ENCODE measurements at places on chromosomes 3 and 15.

DNA sequence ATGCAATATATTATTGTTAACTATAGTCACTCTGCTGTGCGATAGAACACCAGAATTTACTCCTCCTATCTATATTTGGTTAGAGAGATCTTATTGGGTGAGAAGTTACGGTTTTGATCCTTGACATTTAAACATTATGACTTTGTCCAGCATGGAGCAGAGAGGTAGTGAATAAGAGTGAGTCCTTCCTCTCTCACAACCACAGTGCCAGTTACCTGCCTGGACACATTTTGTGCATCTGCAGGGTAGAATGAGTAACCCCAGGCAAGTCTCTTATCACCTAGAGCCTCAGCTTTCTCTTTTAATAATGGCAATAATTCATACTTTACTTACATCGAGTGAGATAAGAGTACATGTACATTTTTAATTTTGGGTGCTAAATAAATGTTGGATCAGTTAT lies 24.1 kb downstream of the KAT2B start:
- DNase-seq = no peak

DNA sequence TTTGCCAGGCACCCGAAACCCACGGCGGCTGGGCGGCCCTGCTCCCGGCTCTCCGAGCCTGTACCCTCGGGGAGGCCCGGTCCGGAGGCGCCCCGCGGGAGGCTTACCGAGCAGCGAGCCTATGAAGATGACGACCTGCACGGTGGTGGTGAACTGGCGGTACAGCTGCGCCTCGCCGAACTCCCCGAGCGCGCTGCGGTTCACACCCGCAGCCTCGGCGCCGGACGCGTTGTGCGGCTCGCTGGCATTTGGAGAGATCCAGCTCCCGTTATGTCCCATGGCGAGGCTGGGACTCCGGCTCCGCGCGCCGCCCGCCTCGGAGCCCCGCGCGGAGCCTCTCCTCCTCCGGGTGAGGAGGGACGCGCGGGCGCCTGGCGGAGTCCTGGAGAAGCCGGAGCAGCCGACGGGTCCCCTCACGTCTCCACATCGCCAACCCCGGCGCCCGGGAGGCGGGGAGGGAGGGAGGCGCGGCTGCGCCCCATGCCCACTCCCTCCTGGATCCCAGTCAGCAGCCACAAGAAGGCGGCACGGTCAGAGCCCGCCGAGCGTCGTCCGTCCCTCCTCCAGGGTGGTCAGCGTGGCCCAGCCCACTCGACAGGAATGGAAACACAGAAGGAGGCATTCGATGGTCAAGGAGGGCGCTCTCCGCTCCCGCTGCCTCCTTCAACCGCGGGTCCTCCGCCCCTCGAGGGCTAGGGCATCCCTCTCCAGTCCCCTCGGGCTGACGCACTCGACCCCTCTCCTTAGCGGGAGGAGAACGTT lies at the start of gene GPR176:
GPR176 (minus strand) TSS at position 519 of the 762 bp plus-strand sequence; CDS start at position 279, 240 bp downstream.
- peak; percentile 73 for DNase-seq

DNA sequence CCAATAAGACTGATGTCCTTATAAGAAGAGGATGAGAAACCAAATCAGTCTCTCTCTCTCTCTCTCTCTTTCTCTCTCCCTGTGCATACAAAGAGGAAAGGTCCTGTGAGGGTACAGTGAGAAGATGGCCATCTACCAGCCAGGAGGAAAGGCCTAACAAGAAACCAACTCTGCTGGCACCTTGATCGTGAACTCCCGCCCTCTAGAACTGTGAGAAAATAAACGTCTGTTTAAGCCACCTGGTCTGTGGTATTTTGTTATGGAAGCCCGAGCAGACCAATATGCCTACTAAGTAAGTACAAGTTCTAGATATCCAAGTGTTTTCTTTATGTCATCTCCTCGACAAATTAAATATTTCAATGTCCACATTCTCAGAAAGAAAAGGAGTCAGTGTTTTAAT lies 44.9 kb upstream of the TMC3 start:
- DNase-seq = no peak

DNA sequence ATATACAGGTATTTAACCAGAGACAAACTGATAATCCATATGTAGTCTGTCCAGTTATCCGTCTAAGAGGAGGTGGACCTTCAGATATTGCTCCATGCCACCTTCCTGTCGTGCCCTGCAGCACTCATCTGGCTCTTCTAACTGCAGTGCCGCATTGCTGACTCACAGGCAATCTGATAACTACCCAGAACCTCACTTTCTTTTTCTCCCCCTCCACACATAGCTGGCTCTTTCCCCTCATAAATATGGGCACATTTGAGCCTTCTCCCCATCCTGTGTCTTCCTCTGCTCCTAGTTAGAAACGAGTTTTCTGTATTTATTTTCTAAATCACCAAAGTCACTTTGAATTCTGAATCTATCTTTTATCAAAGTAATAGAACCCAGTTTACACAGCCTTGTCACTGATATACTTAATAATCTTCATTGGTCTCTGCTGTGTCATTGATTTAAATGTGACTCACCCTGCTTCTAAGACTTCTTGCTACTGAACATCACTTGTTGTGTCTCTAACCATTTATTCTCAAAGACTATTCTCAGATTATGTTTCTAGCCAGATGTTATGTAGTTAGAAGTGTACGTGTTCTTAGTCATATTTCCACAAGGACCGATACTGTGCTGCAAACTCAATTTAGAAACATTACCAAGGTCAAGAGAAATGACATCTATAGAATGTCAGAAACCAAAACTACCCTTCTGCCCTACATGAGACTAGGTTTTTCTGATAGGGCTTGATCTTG lies 17.4 kb upstream of the KCNMB2 start:
- no peak for DNase-seq

- no peak for DNase-seq
These were observed 24.2 kb downstream of the NMNAT3 start for GRCh38 chr3:139653582-139653981.

DNA sequence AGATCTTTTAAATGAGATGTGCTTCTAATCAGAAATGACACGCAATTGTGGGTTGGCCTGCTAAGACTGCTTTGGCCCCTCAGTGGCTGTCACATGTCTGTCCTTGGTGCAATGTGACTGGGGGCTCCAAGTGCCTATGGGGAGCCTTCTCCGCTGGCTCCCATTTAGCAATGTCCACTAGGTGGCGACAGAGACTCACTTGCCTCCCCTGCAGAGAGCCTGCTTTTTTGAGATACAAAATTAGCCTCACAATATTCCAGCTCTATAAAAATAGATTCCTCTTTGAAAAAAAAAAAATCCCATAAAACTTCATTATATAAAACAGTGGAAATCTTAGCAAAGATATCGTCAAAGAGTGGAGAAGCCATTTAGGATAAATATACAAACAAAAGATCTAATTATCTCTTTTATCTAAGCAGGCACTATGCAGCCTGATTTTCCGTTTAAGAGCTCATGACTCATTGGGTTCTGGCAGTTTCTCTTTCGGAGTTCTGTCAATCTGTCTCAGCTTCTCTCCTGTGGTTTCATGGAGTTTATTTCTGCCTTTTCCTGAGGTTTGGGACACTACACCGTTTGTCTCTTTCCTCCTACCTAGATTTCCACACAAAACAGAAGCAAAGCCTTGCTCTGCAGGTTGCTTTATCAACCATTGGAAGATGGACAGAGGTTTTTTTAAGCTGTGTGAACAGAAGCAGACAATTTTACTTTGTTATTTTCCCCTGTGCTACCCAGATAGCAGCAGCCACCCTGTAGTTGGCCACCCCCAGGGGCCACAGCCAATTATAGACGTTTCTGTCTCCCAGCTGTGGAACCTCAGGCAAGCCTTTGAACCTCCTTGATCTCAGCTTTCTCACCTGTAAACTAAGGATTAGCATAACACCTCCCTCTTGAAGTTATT lies 68.4 kb upstream of the TNFAIP8L3 start:
- peak; percentile 71 for DNase-seq

GRCh38 chr3:122349171-122349570 lies 24.1 kb downstream of the CSTA start:
- no peak for DNase-seq

GRCh38 chr3:129101370-129102138 lies 20.1 kb downstream of the RAB43 start:
- no peak for DNase-seq

Measured in ecto neural progenitor cell (in vitro differentiated cells).